Lower lobe of right lung (tissue), 2 donors: ENCODE measurements at places on chromosomes 5 and 9. TPM values are rescaled to one million over a fixed set of nuclear protein-coding genes. Genes with fewer than 3 reads are reported as not detected.

DNA sequence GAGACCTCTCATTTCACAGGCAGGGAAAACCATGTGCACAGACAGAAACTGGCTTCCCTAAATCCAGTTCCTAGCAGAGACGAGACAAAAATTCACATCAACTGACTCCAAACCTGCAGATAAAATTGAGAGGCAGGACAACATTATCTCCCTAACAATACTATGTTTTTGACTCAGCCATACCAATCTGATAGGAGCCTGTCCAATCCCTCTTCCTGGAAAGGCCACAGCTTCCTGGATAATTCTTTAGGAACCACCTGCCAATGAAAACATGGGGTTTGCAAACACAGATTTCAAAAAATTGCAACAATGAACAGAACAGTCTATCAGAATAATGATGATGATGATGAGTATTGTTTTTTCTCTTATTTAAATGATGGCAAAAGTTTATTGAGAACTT, 22.4 kb downstream of the SH3TC2 start:
- no peaks in the 10 kb centered on the region for H3K27me3 ChIP-seq
- no peaks in the 10 kb centered on the region for H3K36me3 ChIP-seq
- H3K27ac ChIP-seq = no peak overlapping the region
- H3K4me3 ChIP-seq = no peak overlapping the region
- DNase-seq = no peak

The CARD9 gene
- total RNA-seq = 15.0 TPM

The UIMC1 gene
- total RNA-seq = 39.1 TPM

The NFIB gene
- total RNA-seq = 97.7 TPM

GRCh38 chr9:80948066-80948465, 741.3 kb downstream of the TLE1 start:
- DNase-seq = no peak
- H3K27ac ChIP-seq = no peak overlapping the region
- H3K27me3 ChIP-seq = peaks cover 3% of the 10 kb centered on the region
- H3K4me1 ChIP-seq = no peaks in the 10 kb centered on the region

DNA sequence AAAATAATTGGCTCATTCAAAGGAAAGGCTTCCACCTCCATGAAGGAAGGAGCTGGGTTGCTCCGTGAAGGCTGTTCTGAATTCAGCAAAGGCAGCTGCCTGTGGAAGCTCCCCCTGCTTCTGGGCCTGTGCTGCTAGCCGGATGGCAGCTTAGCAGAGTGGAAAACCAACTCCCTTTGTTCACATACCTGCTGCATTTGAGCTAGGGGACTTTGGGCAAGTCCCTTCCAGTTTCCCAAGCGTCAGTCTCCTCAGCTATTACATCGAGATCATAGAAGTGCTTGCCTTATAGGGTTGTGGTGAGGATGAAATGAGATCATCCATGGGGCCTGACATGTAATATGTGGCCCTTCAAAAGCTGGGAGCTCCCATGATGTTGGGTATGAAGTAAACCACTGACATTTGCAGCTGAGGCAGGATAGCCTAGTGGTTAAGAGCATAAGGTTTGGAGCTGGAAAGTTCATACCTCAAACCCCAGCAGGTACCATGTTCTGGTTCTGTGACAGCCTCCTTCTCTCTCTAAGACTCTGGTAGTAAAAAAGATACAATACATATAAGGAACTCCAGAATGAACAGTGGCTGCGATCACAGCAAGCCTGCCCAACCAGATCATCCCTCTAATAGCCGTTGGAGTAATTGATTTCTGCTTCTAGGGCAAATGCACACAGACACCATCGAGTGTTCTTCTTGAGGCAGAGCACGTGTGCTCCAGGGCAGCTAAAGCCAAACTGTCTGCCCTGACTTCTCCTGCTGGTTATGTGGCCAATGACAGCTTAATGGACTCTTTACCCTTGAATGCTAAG, 11.0 kb upstream of the DENND1A start:
- peaks cover 22% of the 10 kb centered on the region for H3K27me3 ChIP-seq
- no peak for DNase-seq
- no peak overlapping the region for H3K4me3 ChIP-seq
- no peak overlapping the region for H3K27ac ChIP-seq
- H3K4me1 ChIP-seq = no peaks in the 10 kb centered on the region

The RNF180 gene
- 12.2 TPM for total RNA-seq

GRCh38 chr9:98673681-98674080, 35.1 kb downstream of the GABBR2 start:
- no peaks in the 10 kb centered on the region for H3K27me3 ChIP-seq
- no peak overlapping the region for H3K4me3 ChIP-seq
- H3K4me1 ChIP-seq = no peaks in the 10 kb centered on the region

GRCh38 chr5:7218141-7218540, 177.8 kb upstream of the ADCY2 start:
- no peaks in the 10 kb centered on the region for H3K36me3 ChIP-seq
- no peaks in the 10 kb centered on the region for H3K27me3 ChIP-seq
- no peak overlapping the region for H3K4me3 ChIP-seq
- no peaks in the 10 kb centered on the region for H3K4me1 ChIP-seq
- DNase-seq = no peak

The TLX3 gene
- total RNA-seq = not detected

GRCh38 chr5:88829775-88830174, 53.2 kb downstream of the MEF2C start:
- H3K27ac ChIP-seq = peak overlapping the region; percentile 29
- H3K4me1 ChIP-seq = peaks cover 75% of the 10 kb centered on the region
- no peak overlapping the region for H3K4me3 ChIP-seq
- no peak for DNase-seq
- H3K27me3 ChIP-seq = no peaks in the 10 kb centered on the region

The GRXCR2 gene
- total RNA-seq = not detected

The CCDC171 gene
- 2.9 TPM for total RNA-seq

DNA sequence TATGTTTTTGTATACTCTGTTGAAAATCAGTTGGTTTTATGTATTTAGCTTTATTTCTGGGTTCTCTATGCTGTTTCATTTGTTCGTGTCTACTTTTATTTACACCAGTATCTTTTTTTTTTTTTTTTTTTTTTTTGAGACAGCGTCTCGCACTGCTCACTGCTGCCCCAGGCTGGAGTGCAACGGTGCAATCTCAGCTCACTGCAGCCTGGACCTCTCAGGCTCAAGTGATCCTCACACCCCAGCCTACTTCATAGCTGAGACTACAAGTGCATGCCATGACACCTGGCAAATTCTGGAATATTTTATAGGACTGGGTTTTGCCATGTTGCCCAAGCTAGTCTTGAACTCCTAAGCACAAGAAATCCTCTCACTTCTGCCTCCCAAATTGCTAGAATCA, 869.4 kb upstream of the CDH6 start:
- H3K4me1 ChIP-seq = no peaks in the 10 kb centered on the region
- no peak overlapping the region for H3K4me3 ChIP-seq
- no peaks in the 10 kb centered on the region for H3K36me3 ChIP-seq

DNA sequence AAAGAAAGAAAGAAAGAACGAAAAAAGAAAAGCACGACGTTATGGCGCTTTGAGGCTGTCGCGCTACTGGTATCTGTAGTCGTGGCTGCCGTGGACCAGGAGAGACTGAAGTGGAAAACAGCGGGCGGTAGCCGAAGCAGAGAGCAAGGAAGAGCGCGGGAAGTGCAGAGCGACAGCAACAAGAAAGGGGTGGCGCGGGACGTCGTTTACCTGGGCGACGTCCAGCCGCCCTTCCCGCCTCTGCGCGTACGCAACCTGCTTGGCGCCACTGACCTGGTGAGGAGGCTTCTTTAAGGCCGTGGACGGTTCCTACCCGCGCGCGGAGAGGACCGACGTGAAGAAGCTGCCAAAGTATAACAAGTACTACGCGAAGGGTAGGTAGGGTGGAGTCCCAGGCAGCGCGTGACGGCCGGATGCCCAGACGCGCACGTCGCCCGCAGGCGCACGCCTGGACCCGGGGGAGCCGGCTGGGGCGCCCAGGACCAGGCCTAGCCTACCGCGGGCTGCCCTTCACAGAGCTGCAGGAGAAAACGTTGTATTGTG, 15.4 kb downstream of the CCL28 start:
- H3K4me3 ChIP-seq = peak overlapping the region; percentile 61
- H3K27ac ChIP-seq = peak overlapping the region; percentile 72
- no peaks in the 10 kb centered on the region for H3K4me1 ChIP-seq
- H3K36me3 ChIP-seq = no peaks in the 10 kb centered on the region
- H3K27me3 ChIP-seq = no peaks in the 10 kb centered on the region

- no peak overlapping the region for H3K4me3 ChIP-seq
- H3K27ac ChIP-seq = no peak overlapping the region
- H3K27me3 ChIP-seq = no peaks in the 10 kb centered on the region
- no peaks in the 10 kb centered on the region for H3K4me1 ChIP-seq
Observed at GRCh38 chr5:3542158-3542557, 53.5 kb upstream of the IRX1 start.

DNA sequence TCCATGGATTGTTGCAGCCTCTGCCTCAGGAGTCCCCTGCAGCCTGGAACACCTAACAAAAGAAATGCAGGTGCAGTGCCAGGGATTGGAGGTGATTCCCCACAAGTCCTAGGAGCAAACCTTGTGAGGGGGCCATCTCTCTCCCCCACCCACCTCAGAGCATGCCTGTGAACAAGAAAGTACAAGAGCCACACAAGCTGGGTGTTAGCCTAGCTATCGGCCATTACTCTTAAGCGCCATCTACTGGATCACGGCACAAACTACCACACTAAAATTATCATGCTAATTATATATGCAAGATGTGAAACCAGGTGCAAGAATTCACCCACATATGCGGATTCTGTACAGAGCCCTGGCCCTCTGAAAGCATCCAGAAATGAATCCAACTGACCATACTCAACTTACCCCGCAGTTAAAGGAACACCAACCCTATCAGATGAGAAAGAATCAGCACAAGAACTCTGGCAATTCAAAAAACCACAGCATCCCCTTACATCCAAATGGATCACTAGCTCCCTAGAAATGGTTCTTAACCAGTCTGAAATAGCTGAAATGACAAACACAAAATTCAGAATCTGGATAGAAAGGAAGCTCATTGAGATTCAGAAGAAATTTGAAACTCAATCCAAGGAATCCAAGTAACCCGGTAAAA, 16.5 kb upstream of the PRSS3 start:
- DNase-seq = no peak
- H3K4me1 ChIP-seq = no peaks in the 10 kb centered on the region
- no peaks in the 10 kb centered on the region for H3K36me3 ChIP-seq
- no peak overlapping the region for H3K27ac ChIP-seq
- H3K4me3 ChIP-seq = no peak overlapping the region

The CER1 gene
- not detected for total RNA-seq

- DNase-seq = no peak
- H3K4me1 ChIP-seq = no peaks in the 10 kb centered on the region
- no peaks in the 10 kb centered on the region for H3K27me3 ChIP-seq
- no peaks in the 10 kb centered on the region for H3K36me3 ChIP-seq
Observed at GRCh38 chr5:170438581-170438980, 49.4 kb upstream of the KCNMB1 start.

GRCh38 chr9:8114826-8115225, 315.2 kb upstream of the DMAC1 start:
- no peaks in the 10 kb centered on the region for H3K27me3 ChIP-seq
- H3K4me1 ChIP-seq = no peaks in the 10 kb centered on the region
- H3K36me3 ChIP-seq = no peaks in the 10 kb centered on the region
- no peak overlapping the region for H3K4me3 ChIP-seq
- DNase-seq = no peak
- H3K27ac ChIP-seq = no peak overlapping the region

- H3K27ac ChIP-seq = no peak overlapping the region
- H3K27me3 ChIP-seq = no peaks in the 10 kb centered on the region
- H3K4me1 ChIP-seq = no peaks in the 10 kb centered on the region
- no peak overlapping the region for H3K4me3 ChIP-seq
Observed at GRCh38 chr9:134518004-134518606, 123.5 kb upstream of the COL5A1 start.

DNA sequence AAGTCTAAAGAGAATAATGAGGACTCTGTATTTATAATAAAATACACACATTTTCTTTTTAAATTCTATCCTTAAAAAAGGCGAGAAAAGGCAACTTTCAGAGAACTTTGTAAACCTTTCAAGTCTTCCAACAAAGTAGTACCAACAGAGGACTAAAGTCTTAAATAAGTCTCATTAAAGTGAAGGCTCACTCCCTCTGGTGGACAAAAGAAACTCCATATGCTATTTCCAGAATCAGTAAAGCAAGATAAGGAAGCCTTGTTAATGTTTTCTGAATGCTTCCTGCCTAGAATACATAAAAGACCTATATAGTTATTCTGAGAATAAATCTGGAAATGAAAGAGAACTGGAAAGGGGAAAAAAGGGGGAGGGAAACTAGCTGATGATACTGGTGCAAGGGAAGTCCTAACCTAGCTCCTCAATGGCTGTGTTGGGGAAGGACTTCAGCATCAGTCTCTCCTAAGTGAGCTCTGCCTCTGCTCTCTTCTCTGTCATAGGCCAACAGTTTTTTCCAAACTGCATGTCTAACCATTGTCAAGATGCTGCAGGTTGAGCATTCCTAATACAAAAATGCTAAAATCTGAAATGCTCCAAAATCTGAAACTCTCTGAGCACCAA, 7.2 kb downstream of the HMGCS1 start:
- H3K4me1 ChIP-seq = peaks cover 29% of the 10 kb centered on the region
- H3K4me3 ChIP-seq = no peak overlapping the region
- DNase-seq = no peak
- no peak overlapping the region for H3K27ac ChIP-seq
- H3K27me3 ChIP-seq = no peaks in the 10 kb centered on the region
- H3K36me3 ChIP-seq = no peaks in the 10 kb centered on the region

The PCDHA1 gene
- total RNA-seq = not detected

DNA sequence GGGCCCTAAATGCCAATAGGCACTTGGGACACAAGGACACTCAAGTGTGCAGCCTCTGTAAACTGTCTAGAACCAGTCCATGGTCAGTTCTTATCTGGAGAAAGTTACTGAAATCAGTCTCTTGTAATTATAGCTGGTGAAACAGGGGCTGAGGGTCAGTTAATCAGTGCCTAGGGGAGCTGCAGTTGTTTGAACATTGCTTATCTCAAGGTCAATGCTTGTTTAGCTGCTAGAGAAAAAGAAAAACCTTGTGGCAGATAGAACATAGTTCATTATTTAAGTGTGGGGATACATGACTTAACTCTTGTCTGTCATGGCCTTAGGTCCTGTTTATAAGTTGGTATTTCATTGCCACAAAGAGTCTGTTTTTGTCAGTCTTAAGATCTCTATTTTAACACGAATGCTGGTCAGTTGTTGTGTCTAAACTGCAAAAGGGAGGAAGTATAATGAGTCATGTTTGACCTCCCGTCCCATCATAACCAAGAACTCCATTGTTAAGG, 108.0 kb downstream of the STARD4 start:
- H3K36me3 ChIP-seq = no peaks in the 10 kb centered on the region
- no peaks in the 10 kb centered on the region for H3K27me3 ChIP-seq
- no peak for DNase-seq

- H3K27me3 ChIP-seq = no peaks in the 10 kb centered on the region
- H3K27ac ChIP-seq = no peak overlapping the region
- no peaks in the 10 kb centered on the region for H3K4me1 ChIP-seq
- H3K36me3 ChIP-seq = no peaks in the 10 kb centered on the region
- no peak for DNase-seq
Observed at GRCh38 chr9:133246991-133247390, 28.0 kb downstream of the ABO start.

GRCh38 chr5:135245521-135246499, 153.2 kb downstream of the MACROH2A1 start:
- no peaks in the 10 kb centered on the region for H3K36me3 ChIP-seq
- H3K27ac ChIP-seq = no peak overlapping the region
- no peaks in the 10 kb centered on the region for H3K27me3 ChIP-seq
- H3K4me1 ChIP-seq = peaks cover 31% of the 10 kb centered on the region
- H3K4me3 ChIP-seq = no peak overlapping the region
- no peak for DNase-seq
